Endodermal cell (in vitro differentiated cells): ENCODE measurements at places on chromosomes 12 and 14. TPM values are rescaled to one million over a fixed set of nuclear protein-coding genes. Genes with fewer than 3 reads are reported as not detected.

- no peak for DNase-seq
Measured at GRCh38 chr12:12628013-12628412, 16.3 kb downstream of the CREBL2 start.

GRCh38 chr14:95961481-95961880 lies 77.7 kb upstream of the C14orf132 start:
- DNase-seq, result no peak

CD27 gene
- total RNA-seq, result 0.44 TPM in 1 of 2 replicates, not detected in the other

- DNase-seq, result peak; percentile 81
Measured at GRCh38 chr12:71942259-71942658, 3.6 kb downstream of the TPH2 start.

DNA sequence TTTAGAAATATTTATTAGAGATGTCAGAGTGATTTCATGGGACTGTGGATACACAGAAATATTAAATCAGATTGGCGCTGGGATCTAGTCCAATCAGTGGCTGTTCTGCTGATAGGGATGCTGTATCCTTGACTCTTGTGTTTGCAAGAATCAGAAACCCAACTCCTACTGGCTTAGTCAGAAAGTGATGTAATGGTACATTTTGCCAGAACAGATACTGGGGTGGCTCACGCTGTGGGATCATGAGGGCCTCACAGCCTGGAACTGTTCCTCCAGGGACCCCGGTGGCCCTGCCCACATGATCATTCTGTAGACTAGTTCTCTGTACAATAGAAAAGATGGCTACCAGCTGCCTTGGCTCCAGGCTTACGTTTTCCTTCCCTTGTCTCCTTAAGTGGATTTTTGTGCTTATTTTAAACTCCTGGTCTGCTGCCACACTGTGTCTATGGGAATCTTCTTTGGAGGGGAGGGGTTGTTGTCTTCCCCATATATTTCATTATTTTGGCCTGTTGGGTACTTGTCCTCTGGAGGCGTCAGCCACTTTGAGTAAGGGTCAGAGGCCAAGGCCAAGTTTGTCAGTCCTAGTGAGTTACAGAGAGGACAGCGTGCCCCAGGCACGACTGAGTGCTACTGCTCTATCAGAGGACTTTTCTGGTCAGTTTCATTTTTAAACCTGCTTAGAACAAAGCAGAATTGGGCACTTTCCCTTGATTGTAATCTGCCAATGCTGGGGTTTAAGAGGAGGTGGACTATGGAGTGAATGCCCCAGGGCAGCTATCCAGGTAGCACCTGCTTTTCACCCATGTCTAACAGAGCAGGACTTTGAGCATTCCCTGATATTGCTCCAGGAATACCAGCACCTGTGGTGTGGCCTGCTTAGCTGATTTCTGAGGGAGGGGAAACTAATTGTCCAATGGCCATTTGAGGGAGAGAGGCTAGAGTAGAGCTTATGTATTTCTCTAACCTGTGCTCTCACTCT lies 164.3 kb downstream of the SLC5A8 start:
- no peak for DNase-seq

SLC41A2 gene
- total RNA-seq, result 2.2 and 2.3 TPM in 2 replicates

GRCh38 chr12:26737487-26738030 lies 95.4 kb downstream of the ITPR2 start:
- no peak for DNase-seq

ZNF268 gene
- 18.3 to 27.3 TPM (median 26.4 TPM) in 3 replicates for total RNA-seq

DNA sequence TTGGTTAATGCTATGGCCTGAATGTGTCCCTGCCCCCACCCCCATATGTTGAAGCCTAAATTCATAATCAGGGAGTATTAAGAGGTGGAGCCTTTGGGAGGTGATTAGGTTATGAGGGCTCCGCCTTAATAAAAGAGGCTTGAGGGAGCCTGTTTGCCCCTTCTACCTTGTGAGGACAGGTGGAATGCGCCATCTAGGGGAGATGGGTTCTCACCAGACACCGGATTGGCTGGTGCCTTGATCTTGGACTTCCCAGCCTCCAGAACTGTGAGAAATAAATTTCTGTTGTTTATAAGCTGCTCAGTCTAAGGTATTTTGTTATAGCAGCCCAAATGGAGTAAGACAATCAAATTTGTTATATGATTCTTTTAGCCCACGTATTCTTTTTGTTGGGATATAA lies 148.3 kb downstream of the PTCSC3 start:
- DNase-seq, result no peak

- DNase-seq, result peak; percentile 88
Measured at GRCh38 chr14:61355892-61356325, 34.5 kb downstream of the PRKCH start.

DNA sequence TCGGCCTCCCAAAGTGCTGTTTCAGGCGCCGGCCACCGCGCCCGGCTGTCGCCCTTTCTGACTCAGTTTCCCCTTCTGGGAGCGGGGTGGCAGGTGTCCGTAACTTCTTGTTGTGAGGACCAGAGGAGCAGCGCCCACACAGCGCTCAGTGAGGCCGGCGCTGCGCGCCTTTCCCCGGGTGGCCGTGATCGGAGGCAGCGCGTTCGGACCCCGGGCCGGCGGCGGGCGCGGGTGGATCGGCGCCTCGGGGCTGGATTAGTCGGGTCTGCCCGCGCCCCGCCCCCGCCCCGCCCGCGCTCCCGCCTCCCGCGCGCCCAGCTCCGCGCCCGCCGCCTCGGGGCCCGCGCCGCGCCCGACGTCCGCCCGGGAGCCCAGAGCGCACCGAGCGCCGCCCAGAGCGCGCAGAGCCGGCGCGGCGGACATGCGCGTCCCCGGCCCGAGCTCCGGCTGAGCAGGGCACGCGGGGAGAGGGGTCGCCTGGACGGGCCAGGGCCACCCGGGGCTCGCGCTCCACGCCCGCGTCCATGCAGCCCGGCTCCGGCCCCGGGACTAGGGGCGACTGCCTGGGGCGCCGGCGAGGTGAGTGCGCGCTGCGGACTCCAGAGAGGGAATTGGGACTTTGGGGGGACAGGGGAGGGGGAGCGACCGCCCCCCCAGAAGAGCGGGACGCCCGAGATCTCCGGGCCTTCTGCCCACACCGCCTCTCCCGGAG lies 50.6 kb downstream of the LRCOL1 start:
- peak; percentile 89 for DNase-seq

NTS gene
- total RNA-seq, result 2.6 and 3.0 TPM in 2 replicates

FOXN3 gene
- 50.4 to 61.6 TPM (median 61.2 TPM) in 3 replicates for total RNA-seq

KRT79 gene
- not detected in 3 replicates for total RNA-seq

DNA sequence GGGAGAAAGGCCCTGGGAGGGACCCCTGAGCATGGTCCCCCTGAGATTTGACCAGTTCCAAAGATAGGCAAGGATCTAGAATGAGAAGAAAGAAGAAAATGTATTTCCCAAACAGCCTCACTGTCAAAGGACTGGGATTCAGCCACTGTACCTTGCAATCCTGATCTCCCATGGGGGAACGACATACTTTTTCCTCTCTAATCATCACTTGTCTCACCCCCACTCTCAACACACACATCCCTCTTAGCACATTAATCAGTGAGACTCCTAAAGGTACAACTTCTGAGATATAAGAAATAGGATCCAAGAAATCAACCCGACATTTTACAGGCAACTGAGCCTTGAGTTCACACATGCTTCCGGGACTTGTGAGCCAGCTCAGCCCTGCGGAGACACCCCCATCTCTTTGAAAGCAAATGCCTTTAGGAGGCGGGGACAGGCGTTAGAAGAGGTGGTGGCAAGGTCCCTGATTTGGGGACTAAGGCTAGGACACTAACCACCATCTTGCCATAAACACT lies 1.4 kb downstream of the MAP3K9 start:
- no peak for DNase-seq

NRIP2 gene
- not detected in 3 replicates for total RNA-seq

COL2A1 gene
- 21.0 to 25.5 TPM (median 21.1 TPM) in 3 replicates for total RNA-seq

KCNC2 gene
- not detected in 2 replicates for total RNA-seq

DNA sequence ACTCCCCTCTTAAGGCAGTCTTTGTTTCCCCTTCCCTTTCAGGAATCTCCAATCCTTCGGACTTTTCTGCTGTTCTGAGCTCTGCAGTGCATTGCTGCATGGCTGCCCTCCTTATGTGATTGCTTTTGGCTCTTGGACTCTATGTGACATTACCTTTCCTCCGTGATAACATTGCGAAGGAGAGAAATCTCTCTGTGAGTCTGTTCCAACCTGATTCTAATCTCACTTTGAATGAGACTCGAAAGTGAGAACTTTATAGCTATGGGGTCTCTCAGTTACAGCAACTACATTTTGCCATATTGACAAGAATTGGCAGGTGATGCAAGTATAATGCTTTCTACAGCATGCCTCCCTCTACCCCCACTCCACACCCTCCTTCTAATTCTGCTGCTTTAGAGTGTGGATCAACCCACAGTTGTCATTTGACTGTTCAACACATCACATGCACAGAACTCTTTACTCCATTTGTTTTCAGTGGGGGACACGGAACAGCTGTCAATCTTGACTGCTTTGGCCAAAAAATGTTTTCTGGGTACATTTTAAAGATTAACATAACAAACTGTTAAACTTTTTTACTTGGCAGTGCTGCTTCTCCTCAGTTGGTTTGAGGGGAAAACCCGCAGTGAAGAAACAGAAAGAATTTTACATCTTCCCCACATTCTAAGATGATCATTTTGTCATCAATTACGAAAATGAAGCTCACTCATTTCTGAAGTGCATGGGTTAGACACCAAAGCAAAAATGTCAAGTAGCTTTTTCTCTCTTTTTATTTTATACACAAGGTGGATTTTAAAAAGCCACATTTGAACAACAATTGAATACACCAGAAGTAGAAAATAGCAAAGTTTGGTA lies 125.5 kb upstream of the RMST start:
- DNase-seq, result no peak

DNA sequence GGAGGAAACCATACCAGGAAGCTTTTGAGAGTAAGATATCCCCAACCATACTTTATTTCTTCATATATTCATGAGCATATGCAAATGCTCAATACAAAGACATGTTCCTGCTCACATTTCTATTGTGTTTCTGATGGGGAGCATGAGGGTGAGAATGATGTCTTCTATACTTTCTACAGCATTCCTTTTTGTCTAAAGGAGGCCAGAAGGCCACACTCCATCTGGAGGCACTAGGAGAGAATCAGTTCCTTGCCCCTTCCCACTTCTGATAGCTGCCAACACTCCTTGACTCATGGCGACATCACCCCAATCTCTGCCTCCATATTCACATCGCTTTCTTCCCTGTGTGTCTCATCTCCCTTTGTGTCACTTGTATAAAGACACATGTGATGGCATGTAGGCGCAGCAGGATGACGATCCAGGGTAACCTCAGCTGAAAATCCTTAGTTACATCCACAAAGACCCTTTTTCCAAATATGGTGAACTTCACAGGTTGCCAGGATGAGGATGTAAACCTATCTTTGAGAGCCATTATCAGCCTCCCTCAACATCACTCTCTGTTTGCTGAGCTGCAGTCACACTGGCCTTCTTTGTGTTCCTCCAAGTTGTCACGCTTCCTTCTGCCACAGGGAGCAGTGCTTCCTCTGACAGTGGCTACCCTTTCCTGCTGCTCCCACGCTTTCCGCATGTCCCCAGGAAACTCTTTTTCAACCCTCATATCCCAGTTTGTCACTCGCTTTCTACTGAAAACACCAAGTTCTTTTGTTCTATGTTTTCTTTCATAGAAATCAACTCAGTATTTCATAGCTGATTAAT lies 96.9 kb downstream of the STXBP6 start:
- peak; percentile 83 for DNase-seq

GRCh38 chr14:98444077-98444476 lies 827.9 kb downstream of the BCL11B start:
- no peak for DNase-seq

GRCh38 chr12:12977231-12977630 lies 22.8 kb downstream of the HEBP1 start:
- DNase-seq, result no peak

DNA sequence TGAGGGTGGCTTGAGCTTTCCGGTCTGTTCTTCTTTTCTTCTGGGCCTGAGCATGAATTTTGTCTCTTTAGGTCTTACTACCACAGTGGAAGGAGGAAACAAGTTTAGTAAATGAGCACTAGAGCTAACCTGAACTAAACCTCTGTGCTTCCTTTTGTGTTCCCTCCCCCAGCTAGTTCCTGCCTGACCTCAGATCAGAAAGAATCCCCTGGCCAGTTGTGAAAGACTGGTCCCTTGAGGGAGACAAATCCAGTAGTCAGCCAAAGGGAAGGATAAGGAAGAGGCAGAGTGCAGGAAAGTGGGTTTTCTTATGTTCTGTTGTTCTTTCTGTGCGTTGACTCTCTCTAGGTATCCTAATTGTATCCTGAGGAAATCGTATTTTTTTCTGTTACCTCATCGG lies 17.5 kb downstream of the ZNF664 start:
- no peak for DNase-seq

RD3L gene
- not detected in 3 replicates for total RNA-seq

- DNase-seq, result no peak
Measured at GRCh38 chr12:26001530-26001929, 43.0 kb downstream of the RASSF8 start.

DNA sequence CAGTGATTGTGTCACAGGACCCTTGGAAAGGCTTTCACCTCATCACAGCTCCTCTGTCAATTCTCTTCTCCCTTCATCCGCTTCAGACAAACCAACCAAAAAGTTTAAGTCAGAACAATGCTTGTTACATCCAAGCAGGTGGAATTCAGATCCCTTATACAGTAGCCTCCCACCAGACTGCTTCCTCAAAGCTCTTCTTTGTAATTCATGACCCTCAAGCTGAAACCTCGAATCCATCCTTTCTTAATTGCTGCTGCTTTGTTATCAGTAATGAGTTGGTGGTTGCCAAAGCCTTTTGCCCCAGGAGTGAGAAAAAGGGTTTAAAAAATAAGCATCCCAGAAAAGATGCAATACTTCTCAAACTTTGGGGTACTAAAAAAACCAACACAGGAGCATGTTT lies 9.5 kb downstream of the BEST3 start:
- peak; percentile 57 for DNase-seq

HPD gene
- total RNA-seq, result 0.42 to 0.71 TPM (median 0.44 TPM) in 3 replicates

DNA sequence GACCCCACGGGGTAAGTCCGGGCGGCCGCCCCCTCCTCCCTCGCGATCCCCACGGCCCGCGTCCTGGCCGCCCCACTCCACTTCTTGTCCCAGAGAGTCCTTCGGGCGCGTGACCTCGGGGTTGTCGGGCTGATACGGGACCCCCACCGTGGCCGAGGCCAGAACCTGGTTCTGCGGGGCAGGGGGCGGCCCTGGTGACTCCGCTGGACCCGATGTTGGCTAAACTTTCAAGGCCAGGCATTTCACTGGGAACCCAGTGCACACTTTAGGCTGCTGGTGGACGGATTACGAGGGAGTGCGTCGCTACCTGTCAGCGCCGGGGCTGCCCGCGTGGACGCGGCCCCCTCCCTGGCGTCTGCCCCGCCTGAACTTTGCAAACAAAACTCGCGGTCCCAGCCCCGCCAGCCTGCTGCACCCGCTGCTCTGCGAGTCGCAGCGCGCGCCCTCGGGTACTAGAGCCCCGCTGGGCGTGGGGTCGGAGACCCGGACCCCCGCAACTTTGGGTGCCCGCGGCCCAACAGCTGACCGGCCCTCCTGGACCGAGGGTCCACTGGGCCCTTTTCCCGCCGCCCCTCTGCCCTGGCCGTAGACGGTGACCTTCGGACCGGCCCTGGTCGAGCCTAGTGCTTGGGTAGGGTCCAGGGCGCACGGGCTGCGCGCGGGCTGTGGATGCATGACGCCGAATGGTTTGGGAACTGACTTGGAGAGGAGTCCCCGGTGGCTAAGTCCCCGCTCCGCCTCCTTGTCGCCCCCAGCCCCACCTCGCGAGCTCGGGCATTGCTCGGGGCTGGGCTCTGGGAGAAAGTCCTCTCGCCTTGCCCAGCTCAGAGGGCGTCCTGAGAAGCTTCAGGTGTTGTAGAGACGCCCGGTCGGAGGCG lies 624 bp downstream of the RIN3 start:
- DNase-seq, result peak; percentile 75

ABCC9 gene
- total RNA-seq, result 0.22 to 0.42 TPM (median 0.38 TPM) in 3 replicates

- no peak for DNase-seq
Measured at GRCh38 chr14:84646786-84647500, 883.0 kb upstream of the FLRT2 start.
